ENCODE measurements at places on chromosomes 5 and 9.

GRCh38 chr5:173456751-173457171 is 128.5 kb upstream of the STC2 start:
- no peak for ATAC-seq

DNA sequence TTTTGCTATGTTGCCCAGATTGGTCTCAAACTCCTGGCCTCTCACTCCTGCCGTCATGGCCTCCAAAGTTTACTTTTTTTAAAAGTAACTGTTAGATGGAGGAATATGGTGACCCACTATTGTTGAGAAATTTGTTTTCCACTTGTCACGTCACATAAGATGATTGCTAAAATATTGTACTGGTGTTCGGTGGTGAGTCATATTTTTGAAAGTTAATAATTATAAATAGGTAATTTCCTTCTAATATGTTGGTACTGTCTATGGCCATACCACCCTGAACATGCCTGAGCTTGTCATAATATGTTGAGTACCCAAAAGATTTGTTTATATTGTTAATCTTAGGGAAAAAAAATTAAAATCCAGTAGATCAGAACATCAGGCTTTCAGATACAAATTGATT is 22.6 kb downstream of the RMI1 start:
- no peak for ATAC-seq

DNA sequence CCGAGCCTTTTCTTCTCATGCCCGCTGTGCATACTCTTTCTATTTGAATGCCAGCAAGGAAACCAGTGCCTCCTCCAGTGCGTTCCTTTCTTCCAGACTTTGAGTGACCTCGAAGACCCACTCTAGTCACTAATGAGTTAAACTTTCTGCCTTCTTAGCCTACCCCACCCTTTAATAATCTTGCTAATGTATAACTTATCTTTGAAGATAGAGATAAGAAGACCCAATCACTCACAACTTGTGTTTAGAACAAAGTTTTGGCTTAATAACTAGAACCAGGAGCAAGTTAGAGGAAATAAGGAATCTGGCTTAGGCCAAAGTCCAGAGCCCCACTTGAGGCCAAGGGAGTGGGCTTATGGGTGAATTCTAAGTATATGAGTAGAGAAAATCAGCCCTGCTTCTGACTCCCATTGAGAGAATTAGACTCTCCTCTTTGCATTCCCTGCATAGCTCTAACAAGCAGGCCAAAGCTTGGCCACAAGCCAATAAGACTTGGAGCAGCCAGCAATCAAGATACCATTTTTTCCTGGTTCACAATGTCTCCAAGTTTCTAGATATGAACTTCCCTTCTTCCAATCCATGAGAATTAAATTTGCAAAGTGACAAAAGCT is 181.5 kb upstream of the PIK3R1 start:
- ATAC-seq: no peak

GRCh38 chr5:78718824-78719223 is 70.3 kb upstream of the LHFPL2 start:
- no peak for ATAC-seq

GRCh38 chr9:133032171-133032570 is 1.4 kb downstream of the GTF3C5 start:
- ATAC-seq: no peak

GRCh38 chr5:23466401-23466912 is 41.0 kb upstream of the PRDM9 start:
- no peak for ATAC-seq

DNA sequence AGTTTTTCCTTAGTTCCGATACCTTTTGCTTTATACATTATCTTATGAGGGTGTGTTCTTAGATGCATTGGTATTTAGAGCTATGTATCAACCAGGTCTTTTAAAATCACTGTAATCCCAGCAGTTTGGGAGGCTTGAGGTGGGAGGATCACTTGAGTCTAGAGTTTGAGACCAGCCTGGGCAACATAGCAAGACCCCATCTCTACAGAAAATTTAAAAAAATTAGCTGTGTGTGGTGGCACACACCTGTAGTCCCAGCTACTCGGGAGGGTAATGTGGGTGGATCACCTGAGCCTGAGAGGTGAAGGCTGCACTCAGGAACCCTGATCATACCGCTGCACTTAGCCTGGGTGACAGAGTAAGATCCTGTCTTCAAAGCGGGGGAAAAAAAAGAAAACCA is 15.1 kb downstream of the SPIN1 start:
- no peak for ATAC-seq

- no peak for ATAC-seq
Observed at GRCh38 chr5:75623846-75624245, 12.6 kb downstream of the ANKDD1B start.

GRCh38 chr9:105355781-105356180 is 92.1 kb upstream of the FSD1L start:
- peak; percentile 53 for ATAC-seq

- ATAC-seq: no peak
Observed at GRCh38 chr5:53039855-53040254, 50.7 kb downstream of the ITGA2 start.

- ATAC-seq: no peak
Observed at GRCh38 chr5:53095217-53095616, 14.3 kb downstream of the MOCS2 start.

- ATAC-seq: no peak
Observed at GRCh38 chr5:80958616-80959015, 1.5 kb upstream of the RASGRF2 start.

- ATAC-seq: no peak
Observed at GRCh38 chr9:114836769-114837168, 30.9 kb upstream of the TNFSF15 start.

GRCh38 chr5:1885404-1885755 is 2.7 kb upstream of the IRX4 start:
- ATAC-seq: no peak

DNA sequence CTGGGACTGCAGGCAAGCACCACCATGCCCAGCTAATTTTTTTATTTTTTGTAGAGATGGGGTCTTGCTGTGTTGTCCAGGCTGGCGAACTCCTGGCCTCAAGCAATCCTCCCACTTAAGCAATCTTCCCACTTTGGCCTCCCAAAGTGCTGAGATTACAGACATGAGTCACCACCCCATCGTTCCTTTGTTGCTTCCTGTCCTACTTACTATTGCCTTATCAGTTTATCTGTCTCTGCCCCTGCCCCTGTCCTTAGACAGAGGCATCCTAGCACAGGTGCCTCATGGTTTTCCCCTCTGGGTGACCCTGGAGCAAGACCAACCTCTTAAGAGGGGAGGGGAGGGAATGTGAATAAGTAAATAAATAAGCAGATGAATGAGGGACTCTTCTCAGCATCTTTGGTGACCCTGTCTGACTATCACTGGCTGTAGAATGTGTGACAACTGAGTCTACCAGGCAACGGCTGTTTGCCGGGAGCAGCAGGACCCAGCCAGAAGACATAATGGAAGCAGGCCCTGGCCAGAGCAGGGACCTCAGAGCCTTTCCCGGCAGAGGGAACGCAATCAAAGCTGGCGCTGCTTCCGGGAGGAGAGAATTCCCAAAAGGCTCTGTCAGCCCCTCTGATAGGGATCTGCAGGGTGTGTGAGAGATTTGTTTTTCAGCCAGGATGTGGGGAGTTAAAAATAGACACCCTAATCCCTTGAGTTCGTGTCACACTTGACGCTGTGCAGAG is 43.8 kb upstream of the DAB2IP start:
- ATAC-seq: no peak

GRCh38 chr9:84974855-84975254 is 305.3 kb downstream of the NTRK2 start:
- ATAC-seq: no peak

DNA sequence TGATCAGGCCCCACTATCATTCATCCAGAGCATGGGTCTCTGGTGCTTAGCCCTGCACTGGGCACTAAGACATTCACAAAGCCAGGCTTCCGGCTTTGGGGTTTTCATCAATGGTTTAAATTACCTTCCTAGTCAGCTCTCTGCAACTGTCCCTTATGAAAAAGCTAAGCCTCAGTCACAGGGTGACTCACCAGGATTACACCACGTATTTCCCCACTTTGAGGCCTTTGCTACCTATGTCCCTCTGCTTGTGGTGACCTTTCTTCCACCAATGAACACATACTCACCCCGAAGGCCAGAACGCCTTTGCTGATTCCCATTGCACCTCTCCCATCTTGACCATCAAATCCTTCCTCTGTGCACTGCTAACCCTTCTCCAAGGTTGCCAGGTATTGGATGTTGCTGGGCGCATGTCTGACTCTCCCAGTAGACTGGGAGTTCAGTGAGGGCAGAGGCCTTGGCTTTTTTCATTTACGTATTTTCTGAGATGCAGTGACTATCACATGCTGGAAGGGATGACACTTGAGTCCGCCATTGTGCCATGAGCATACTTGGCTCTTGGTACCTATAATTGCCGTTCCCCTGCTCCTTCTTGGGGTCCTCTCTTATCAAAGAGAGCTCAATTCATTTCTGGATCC is 58.7 kb upstream of the TNFSF8 start:
- peak; percentile 86 for ATAC-seq

GRCh38 chr5:133789428-133789827 is 177.1 kb upstream of the FSTL4 start:
- no peak for ATAC-seq

DNA sequence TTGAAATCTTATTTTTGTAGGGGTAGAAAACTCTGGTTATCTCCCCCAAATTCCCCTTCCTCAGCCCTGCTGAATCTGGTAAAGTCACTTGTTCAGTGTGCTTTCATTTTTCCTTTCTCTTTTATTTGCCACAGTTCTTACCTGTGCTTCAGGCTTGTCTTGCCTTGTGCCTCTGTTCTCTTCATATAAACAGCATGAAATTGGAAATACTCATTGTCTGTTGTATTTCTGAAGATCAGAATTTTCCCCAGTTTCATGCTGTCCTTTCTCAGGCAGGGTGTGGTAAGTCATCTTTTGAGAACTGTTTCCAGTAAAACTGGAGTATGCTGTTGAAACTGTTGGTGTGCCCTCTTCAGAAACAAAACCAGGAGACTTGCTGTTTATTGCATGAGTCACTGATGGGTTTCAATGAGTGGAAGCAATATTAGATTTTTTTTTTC is 7.0 kb downstream of the PAM start:
- ATAC-seq: peak; percentile 49

- no peak for ATAC-seq
Observed at GRCh38 chr5:88230546-88231066, 38.0 kb downstream of the TMEM161B start.

- ATAC-seq: no peak
Observed at GRCh38 chr5:132310141-132310834, 16.1 kb downstream of the SLC22A4 start.

- no peak for ATAC-seq
Observed at GRCh38 chr9:78462611-78463010, 165.7 kb downstream of the PSAT1 start.

DNA sequence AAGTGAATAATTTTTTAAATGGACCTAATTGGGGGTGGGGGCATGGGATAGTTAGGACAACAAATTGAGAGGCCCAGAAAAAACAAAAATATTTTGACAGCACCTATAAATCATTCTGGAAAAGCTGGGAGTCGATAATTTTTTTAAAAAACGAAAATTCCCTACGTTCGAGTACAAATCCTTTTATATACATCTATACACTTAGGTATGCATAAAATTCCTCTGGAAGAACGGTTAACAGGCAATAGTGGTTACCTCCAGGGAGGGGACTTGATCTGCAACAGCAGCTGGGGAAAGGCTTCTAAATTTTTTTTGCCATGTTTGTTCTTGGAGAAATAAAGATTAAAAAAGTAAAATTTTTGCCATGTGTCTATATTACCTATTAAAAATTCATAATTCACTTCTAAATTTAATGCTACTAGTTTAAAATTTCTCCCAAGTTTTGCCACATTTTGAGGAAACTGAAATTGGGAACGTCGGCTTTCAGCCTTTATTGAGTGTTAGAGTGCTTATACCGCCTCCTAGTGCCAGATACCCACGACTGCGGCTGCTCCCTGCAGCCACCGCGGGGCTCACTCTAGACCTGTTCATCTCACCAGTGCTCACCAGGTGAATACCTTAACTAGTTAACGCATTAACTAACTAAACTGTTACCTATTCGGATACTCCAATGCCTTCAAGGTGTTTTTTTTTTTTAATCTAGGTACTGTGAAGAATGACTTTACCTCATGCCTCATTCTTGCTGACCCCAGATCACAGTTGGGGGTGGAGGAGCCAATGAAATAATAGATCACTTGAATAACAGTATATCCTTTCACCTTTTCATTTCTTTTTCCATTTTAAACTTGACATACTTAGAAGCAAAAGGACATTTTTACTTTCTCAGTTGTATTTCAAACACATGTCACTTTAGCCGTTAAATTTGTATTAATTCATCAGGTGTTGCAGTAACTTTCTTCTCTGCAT is 1.8 kb upstream of the BHMT start:
- ATAC-seq: no peak

GRCh38 chr5:109674596-109674995 is 15.1 kb upstream of the MAN2A1 start:
- no peak for ATAC-seq

DNA sequence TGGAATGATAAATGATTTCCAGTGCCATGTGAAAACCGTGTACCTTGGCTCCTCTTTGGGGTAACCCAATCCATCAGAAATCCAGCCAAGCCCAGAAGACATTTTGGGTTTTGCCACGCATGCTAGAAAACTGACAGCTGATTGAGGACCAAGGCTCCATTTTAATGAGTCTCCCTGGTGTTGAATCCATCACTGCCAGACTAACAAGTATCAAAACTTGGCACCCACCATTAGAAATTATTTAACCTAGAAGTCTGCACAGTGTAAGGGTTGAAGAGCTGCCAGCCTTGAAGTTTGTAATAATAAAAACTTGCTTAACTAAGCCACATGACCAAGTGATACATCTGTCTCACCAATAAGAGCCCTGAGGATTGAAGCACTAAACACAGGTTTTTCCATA is 369.9 kb downstream of the DNAH5 start:
- no peak for ATAC-seq

Data from stimulated activated memory B cell treated with anti-CD40 and anti-IgM and Interleukin-4, amounts not matched to agents 10 μg/mL and 1 μg/mL and 100 μg/mL, for 72 hours (primary cell).